Stimulated activated CD8-positive, alpha-beta memory T cell treated with anti-CD3 and anti-CD28 coated beads, Interleukin-15, amount 100 ng/mL, for 1 hour (primary cell): ENCODE measurements at places on chromosomes 4 and X.

DNA sequence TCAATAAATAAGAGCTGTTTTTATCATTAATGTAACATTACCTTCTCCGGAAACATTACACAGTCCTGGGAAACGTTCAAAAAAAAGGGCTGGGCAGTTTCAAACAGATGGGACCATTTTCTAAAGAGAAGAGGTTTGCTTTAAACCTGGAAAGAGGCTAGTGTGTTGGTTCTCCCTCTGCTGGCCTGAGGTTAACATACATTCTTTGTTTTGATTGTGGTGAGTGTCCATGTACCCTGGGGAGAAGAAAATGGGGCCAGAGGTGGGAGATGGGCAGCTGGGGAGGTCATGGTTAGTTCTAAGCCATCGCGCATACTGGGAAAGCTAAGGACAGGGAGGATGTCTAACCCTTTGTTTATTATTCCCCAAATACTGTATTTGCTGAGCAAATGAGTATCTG is 194.7 kb downstream of the CPEB2 start:
- no peak for DNase-seq

DNA sequence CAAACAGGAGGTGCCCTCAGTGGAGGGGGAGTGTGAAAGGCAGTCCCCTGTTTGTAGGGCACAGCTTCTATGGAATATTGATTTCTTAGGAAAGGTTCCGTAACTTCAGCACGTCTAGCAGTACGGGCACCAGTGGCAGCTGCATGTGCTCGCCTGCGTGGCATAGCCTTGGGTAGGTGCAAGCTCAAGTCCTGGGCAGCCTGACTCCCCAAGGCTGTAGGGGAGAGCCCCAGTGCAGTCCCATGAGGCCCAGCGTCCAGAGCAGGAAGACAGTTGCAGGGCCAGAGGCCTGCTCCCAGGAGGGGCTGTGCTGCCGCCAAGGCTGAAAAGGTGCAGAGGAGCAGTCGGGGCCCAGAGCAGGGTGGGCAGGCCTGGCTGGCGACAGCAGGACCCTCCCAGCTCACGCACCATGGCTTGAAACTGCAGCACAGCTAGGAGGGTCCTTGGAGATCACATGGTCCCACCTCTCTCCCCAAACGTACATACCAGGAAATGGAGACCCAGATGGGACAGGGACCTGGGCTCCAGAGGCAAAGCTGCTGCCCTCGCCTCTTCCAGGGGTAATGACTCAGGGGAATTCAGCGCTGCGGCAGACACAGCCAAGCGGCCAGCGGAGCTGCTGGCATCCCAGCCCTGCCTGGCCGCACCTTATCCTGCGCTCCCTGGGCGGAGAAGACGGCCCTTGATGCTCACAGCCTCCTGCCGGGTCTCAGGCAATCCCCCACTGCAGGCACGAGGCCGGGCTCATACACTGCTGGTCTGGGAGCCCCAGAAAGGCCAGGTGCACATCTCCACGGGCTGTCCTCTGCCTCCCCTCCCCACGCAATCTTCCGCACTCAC is 6.0 kb upstream of the DUSP9 start:
- no peak for DNase-seq

DNA sequence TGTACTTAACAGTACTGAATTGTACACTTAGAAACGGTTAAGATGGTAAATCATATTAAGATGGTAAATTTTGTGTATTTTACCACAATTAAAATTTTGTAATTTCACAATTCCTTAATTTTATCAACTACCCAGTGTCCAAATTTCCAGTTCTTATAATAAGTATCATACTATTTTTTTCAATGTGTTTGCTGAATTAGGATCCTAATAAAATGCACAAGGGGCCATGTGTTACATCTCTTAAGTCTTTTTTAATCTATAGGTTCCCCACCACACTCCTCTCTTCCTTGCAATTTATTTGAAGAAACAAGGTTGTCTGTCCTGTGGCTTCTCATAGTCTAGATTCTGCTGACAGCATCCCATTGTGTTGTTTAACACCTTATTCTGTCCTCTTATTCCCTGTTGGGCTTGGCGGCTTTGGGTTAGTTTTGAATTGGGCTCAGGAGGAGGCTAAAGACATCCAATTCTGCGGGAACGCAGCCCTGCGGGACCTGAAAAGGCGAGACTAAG is 533 bp upstream of the SYAP1 start:
- no peak for DNase-seq

DNA sequence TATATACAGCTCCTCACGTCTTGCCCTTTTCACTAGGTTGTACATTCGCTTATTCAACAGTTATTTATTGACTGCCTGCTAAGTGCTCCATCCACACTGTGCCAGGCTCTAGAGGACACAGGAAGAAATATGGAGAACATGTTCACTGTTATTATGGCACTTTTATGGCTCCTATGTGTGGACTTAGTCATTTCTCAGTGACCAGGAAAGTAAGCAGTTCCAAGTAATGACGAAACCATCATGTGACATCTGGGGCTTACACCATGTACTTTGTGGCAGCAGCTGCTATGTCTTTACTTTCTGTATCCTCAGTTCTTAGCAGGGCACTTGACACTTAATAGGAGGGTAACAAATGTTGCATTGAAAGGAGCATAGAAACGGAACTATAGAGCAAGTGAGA is 278.0 kb downstream of the ANK2 start:
- no peak for DNase-seq

GRCh38 chrX:119266364-119266995 is 30.4 kb downstream of the PGRMC1 start:
- DNase-seq: no peak

- DNase-seq: no peak
These were observed 534.4 kb downstream of the SPRY1 start for GRCh38 chr4:123930996-123931395.

GRCh38 chr4:78534286-78534955 is 17.1 kb upstream of the ANXA3 start:
- no peak for DNase-seq

GRCh38 chrX:130857207-130857606 is 45.8 kb downstream of the ENOX2 start:
- DNase-seq: no peak

DNA sequence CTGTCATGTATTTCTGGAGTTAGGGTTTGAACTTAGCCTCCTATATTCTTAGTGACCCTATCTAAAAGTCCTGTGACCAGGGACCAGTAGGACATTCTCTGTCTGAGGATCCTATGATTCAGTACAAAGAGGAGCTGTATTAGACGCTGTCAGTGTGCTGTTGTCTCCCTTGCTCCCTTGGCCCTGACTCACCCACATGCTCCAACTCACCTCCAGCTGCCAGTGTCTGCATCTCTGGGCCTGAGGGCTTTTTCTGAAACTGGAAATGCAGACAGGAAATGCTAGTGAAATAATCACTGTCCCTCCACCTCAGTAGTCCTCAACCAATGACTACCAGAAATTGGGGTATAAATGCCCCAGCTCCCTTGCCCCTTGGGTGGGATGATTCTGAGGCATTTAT is 535.3 kb upstream of the RPS6KA3 start:
- no peak for DNase-seq

DNA sequence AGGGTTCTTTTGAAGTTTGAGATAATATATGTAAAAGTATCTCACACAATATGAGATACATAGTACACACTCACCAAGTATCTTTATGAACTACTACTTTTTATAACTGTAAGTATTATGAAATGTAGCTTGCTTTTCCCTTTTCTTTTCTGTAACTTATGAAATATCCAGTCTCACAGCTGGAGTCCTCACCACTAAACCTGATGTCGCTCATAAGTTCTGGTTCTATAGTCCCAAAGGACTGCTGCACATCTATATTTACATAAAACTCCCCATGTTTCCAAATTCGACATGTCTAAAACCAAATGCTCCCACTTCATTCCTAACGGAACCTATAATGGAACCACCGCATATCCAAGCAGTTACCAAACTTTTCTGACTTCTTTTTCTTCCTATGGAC is 186.5 kb upstream of the SLC7A11 start:
- DNase-seq: no peak

DNA sequence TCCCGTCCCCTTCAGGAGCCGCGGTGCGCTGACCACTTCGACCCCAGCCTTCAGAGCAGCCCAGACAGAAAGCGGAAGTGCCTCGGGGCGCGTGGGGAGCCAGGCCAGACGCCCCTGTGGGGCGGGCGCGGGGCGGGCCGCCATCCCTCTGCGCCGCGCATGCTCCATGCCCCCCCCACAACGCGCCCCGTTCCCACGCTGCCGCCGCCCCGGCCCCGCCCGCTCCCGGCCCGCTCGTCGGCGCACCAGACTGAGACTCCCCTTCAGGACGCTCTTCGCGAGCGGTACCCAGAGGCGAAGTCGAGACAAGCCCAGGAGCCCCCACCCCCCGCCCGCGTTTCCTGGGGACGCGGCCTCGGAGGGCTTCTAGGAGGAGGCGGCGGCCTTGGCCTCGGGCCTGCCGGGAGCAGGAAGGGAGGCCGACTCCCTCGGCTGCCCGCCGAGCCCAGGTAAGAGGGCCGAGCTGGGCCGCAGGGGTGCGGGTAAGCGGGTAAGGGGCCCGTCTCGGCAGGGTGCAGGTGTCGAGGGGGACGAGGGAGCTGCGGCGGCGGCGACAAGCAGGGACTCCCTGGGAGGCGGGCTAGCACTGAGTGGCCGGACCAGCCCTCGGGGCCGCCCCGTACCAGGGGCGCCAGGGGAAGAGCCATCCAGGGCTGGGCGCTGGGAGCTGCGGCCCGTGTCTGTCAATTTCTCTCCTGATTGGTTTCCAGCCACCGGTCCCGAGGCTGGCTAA is at the start of gene ZFP92:
ZFP92 (plus strand) TSS at position 218 of the 733 bp plus-strand sequence. CDS start 6,851 bp downstream, outside the sequence.
- DNase-seq: no peak

- DNase-seq: no peak
These were observed 125.0 kb upstream of the EDNRA start for GRCh38 chr4:147355847-147356246.

GRCh38 chr4:122898370-122899150 is 23.8 kb downstream of the NUDT6 start:
- no peak for DNase-seq

DNA sequence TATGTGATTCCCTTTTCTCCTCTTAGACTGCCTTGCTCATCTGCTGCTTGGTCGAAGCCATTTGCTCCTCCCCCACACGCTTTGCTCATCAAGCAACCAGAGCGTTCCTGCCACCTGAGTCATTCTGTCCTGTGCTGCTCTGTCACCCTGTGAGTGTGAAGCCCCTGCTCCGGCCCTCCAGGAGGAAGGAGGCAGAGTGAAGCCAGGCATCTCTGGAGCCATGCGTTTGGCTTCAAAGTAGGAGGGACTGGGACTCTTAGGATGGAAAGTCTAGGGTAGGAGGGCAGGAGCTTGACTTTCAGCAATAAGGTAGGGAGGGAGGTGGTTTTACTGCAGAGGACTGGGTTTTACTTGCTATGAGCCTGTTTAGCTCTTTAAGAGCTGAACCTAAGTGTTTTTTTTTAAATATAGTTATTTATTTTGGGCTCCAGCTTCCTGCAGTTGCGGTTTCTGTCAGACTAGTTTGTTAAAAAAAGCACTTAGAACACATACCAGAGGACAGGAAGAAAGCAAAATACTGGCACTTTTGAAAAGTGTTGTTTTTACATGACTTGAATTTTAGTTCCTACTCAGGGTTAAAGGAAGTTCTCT is 63.6 kb downstream of the SPINK2 start:
- peak; percentile 38 for DNase-seq

- no peak for DNase-seq
These were observed 31.5 kb upstream of the ELF2 start for GRCh38 chr4:139208404-139208945.

- DNase-seq: no peak
These were observed 212.3 kb downstream of the DCAF12L2 start for GRCh38 chrX:125953814-125954213.

DNA sequence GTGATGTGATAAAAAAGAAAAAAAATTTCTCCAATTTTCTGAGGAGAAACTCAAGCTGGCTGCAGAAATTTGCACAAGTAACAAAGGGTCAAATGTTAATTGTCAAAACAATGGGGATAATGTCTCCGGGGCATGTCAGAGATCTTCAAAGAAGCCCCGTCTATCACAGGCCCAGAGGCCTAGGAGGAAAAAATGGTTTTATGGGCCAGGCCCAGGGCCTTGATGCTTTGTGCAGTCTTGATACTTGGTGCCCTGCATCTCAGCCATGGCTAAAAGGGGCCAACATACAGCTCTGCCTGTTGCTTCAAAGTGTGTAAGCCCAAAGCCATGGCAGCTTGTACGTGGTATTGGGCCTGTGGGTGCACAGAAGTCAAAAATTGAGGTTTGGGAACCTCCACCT is 961.0 kb downstream of the FAM133A start:
- DNase-seq: no peak

GRCh38 chr4:30495251-30495650 is 224.9 kb upstream of the PCDH7 start:
- DNase-seq: no peak

- DNase-seq: no peak
These were observed 92.6 kb downstream of the IL13RA2 start for GRCh38 chrX:114924856-114925255.

- DNase-seq: no peak
These were observed 82.7 kb upstream of the DHRSX start for GRCh38 chrX:2583194-2584162.

GRCh38 chr4:172631832-172632231 is 536.8 kb upstream of the GALNT7 start:
- DNase-seq: no peak

- DNase-seq: no peak
These were observed 95.6 kb downstream of the MID1IP1 start for GRCh38 chrX:38896724-38897298.

DNA sequence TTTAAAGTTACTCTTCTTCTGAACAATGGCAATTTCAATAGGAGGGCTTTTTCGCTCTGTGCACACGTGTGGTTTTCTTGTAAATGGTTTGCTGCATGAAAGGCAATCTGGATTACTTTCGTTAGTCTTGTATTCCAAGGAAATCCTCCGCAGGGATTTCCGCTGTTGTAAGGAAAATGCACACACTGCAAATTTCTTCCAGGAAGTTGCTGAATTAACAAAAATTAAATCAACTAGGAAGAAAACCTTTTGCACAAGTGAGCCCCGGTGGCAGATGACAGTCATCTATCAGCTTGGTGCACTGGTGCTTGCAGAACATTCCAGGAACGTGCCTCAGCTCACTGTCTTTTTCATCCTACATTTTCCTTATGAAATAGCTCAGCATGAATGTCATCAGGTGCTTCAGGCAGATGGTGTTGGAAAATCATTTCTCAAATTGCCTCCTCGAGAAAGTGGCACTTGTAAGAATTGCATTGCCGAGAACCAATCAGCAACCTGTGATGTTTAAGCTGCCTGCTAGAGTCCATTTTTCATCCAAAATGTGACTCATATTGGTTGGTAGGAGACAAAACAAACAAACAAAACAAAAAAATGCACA is 272.4 kb upstream of the VCX start:
- no peak for DNase-seq

GRCh38 chr4:180448306-180448705 is 1794.9 kb upstream of the TENM3 start:
- DNase-seq: no peak

GRCh38 chr4:61740886-61741285 is 540.8 kb downstream of the ADGRL3 start:
- DNase-seq: no peak

DNA sequence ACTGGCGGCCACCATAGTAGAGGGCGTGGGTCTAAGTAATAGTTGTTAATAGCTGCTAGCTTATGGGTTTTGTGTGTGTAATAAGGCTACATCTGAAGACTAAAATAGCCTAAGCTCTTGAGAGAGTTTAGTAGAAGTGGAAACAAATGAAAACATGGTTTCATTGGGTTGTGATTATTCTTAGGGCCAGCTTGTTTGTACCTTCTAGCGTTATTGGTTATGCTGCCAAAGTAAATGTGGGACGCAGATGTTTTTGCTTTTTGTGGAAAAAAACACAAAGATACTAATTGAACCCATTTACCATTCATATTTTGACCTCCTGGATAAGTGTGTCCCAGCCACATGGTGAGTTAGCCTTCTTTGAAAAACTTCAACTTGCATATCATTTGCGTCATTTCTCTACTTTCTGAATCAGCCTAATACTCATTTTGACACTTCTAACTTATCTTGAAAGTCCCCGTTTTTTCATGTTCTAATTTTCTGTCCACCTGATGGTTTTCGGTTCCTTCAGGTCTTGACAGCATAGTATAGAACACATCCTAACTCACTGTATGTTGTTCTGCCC is 305.3 kb downstream of the FRMPD4 start:
- DNase-seq: no peak
